Esophagus squamous epithelium (tissue), 5 donors: ENCODE measurements at places on chromosomes 2 and 18. TPM values are rescaled to one million over a fixed set of nuclear protein-coding genes. Genes with fewer than 3 reads are reported as not detected.

The UGT1A3 gene
- total RNA-seq, result 3.7 TPM

The DSG3 gene
- 706 TPM for total RNA-seq

The IL1R2 gene
- total RNA-seq, result 61.7 TPM

The RAB27B gene
- 33.6 TPM for total RNA-seq

The ALPI gene
- total RNA-seq, result not detected

The CXCR1 gene
- total RNA-seq, result not detected

The RTP5 gene
- total RNA-seq, result not detected

The PDE1A gene
- 2.4 TPM for total RNA-seq

GRCh38 chr2:54206596-54206995 lies 49.4 kb downstream of the TSPYL6 start:
- DNase-seq, result no peak

GRCh38 chr2:201220102-201220570 lies 37.2 kb downstream of the CASP10 start:
- no peak for DNase-seq

GRCh38 chr18:73551211-73551610 lies 596.4 kb downstream of the FBXO15 start:
- no peak for DNase-seq

DNA sequence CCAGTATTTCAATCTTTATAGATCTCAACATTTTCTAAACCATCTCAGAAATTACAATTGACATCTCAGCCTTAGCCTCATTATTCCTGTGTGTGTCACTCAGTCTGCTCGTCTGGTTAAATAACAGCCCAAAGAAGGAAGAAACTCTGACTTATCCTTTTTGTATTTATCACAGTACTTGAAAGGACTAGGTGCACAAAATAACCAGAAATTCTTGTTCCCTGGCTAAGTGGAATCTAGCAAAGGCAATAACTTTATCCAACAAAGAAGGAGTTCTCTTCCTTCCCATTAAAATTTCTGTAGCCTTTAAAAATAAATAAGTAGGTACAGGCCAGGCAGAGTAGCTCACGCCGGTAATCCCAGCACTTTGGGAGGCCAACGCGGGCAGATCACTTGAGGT lies 139.9 kb upstream of the PID1 start:
- DNase-seq, result no peak

DNA sequence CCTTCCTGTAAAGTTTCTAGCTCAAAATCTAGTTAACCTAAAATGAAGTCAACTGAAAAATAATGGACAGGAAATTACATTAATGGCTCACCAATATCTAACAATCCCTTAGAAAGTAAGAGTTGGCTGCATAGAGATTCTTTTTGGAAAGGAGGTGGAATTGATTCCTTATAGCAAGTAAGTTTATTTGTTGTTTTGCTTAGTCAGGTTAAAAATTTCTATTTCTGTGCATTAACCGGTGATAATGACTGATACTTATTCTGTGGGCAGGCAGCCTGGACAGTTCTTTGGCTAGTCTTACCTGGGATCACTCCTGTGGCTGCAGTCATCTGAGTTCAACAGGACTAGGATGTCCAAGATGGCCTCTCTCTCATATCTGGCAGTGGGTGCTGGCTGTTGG lies 6.9 kb upstream of the BCL2L11 start:
- no peak for DNase-seq

DNA sequence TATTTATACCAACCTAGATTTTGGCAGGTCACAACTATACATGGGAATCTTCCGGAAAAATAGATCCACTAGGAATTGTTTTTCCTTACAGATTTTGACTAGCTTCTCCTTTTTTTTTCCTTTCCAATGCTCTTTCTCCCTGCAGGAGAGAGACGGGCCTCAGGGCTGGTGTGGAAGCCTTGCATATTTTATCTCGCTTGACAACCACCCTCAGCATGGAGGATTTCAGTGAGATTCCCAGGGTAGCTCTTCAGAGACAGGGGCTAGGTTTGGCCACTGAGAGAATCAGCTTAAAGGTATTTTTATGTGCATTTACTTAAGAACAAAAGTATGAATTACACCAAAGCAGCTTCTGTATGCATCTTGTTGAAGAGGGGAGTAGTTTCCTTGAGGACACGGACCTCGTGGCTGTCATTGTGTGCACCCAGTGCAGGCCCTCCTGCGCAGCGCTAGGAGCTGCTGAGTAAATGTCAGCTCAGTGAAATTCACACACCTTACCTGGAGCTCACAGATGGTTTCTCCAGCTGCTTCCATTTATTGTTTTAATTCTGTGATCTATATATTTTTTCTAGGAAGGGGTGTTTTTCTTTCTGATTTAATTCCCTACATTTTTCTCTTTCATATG lies 54.4 kb downstream of the TRAPPC12 start:
- DNase-seq, result no peak

DNA sequence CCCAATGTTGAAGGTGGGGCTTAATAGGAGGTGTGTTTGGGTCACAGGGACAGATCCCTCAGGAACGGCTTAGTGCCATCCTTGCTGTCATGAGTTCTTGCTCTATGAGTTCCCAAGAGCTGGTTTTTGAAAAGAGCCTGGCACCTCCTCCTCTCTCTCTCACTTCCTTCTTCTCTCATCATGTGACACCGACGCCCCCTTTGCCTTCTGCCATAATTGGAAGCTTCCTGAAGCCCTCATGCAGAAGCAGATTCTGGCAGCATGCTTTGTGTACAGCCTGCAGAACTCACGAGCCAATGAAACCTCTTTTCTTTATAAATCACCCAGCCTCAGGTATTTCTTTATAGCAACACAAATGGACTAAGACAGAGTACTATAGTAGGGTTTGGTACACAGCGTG lies 100.4 kb upstream of the SH3BP4 start:
- DNase-seq, result no peak

GRCh38 chr2:43890855-43891254 lies 52.1 kb downstream of the ABCG8 start:
- no peak for DNase-seq

DNA sequence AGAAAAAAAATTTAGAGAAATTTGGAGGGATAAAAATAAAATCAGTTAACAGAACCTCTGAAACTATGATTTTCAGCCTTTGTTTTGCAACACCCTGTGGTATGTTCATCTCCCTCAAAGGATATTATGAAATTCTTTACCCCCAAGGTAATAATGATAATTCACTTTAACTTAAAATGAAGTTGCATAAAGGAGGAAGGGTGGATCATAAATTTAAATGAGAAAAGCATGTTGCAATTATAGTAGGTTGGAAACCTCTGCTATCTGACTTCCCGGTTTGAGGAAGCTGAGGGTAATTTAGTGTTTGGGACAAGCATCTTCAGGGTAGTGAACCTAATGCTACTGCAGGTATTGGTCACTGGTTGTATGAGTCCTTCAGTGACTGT lies 102.9 kb downstream of the BABAM2 start:
- no peak for DNase-seq

GRCh38 chr18:11801573-11801972 lies 49.6 kb upstream of the CHMP1B start:
- DNase-seq, result no peak

GRCh38 chr18:12598181-12598930 lies 59.6 kb downstream of the SPIRE1 start:
- DNase-seq, result no peak

DNA sequence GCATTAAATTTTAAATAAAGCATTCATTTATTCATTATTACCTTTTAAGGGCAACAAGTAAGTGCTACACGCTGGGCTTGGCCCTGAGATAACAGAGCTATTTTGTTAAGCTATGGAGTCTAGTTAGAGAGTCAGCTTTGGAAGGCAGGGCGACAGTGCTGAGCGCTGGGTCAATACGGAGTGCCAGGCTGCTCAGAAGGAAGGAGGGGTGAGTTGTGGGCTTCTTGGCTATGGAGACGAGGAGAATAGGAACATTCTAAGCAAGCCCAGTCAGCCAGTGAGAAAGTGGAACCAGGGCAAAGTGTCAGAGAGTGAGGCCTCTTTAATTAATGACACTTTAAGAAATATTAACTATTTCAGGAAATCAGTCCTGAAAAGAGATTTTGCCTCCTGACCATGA lies 288.4 kb downstream of the LRRTM1 start:
- no peak for DNase-seq

DNA sequence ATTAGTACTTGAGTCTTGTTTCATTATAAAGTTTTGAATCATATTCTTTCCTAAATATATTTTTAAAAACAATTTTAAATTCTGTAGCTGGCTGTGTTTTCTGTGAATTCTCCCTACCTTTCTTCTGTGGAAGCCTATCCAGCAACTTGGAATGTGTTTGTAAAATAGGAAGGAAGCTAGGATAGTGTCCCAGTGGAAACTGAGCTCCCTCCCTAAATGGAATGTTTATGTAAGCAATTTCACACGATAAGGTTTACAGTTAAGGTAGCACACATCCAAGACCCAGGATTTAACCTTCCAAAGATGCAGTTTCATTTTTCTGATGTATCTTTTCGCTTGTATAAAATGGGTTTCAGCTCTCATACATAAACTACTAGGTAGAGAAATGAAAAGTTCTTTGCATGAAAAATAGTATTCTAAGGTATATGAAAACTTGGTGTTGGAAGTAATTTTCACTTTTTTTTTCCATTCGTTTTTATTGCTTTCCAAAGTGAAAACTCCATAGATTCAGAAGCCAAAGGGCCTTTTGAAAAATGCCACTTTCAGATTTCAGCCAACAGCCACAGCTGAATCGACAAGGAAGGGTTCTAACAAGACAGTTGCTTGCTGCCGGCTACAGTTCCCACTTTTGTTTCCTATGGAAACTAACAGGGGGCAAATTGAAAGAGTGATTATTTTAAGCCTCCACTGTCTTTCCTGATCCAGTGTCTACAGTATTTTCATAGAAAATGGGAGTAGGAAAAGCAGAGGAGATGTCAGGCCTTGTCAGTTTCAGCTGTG lies 405.1 kb upstream of the POU3F3 start:
- no peak for DNase-seq

DNA sequence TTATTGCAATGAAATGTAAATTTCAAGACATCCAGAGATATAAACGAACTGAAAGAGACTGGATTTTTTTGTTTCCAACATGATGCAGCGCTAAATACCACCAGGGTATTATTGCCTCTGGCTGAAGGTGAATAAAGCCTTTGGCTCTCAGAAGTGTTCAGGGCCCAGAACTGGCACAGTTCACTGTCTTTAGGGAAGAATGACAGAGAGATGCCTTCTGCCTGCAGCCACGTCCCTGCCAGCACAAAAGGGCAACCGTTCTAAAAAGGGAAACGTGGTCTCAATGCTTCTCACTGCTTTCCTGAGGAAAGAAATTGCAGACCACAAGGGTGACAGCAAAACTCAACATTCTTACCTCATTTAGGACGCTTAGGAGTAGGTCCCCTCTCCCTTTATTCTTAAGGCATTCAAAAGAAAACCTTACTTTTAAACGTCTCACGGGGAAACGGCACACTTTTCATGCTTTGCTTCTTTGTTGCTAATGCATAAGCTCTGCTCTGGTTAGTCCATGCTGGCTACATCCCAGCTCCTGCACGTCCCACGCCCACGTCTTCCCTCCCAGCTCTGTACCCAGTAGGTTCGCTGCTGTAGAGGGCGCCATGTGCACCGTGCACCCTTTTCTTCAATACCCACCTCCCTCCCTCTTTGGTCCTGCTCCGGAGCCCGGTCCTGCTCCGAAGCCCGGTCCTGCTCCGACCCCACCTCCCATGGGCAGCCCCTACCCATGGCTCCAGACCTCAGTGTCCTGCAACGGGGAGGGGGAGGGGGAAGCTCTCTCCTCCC lies 171.0 kb downstream of the HRH4 start:
- no peak for DNase-seq
